ENCODE measurements at places on chromosomes 12 and 14.

- no peak for DNase-seq
These were observed 30.0 kb downstream of the TESC start for GRCh38 chr12:117069101-117069797.

GRCh38 chr12:114682785-114683708 lies 928 bp downstream of the TBX3 start:
- no peak for DNase-seq

DNA sequence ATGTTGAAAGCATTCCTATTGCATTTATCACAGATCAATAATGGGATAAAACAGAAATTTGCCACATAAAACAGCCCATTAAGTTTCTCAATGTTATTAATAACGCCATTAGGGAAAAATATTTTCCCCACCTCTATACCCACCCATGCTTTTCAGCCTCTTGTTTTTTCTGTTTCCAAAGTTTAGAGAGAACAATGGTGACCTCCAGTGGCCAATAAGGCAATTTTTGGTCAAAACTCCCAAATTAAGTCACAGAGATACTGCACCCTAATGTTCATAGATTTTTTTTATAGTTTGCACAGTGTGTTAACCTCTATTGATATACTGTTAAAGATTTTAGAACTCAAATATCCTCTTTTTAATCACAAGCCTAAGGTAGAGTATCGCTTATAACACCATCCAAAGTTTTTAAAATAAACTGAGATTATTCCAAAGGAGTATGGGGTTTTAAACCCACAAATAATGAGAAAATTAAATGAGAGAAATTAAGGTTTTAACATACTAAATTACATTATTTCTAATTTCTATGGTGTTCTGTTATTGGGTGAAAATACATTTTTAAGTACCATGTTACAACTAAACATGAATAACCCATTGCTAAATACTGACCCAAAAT lies 184.7 kb upstream of the DCN start:
- no peak for DNase-seq

DNA sequence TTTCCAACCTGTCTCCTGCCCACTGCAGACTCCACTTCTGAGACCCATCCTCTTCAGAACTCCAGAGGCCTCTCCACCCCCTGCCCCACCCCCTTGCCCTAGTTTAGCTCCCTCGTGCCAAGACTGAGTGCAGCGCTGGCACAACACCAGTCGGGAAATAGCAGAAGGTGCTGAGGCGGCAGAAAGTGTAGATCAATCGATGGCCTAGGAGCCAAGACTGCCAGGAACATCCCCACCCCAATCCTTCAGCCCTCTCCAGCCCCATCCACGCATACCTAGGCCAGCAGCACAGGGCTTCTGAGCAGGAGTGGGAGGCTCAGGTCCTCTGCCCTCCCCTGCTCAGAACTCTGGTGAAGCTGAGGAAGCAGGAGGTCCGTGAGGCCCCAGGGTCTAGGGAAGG lies 1.1 kb downstream of the CPNE6 start:
- DNase-seq: no peak

GRCh38 chr14:83342590-83342989 lies 1808.9 kb upstream of the SEL1L start:
- no peak for DNase-seq

- DNase-seq: no peak
These were observed 3.3 kb downstream of the FGD6 start for GRCh38 chr12:95213928-95214327.

- DNase-seq: no peak
These were observed 8.3 kb downstream of the LAG3 start for GRCh38 chr12:6780573-6780972.

- no peak for DNase-seq
These were observed 122.3 kb upstream of the ATF1 start for GRCh38 chr12:50641566-50641965.

DNA sequence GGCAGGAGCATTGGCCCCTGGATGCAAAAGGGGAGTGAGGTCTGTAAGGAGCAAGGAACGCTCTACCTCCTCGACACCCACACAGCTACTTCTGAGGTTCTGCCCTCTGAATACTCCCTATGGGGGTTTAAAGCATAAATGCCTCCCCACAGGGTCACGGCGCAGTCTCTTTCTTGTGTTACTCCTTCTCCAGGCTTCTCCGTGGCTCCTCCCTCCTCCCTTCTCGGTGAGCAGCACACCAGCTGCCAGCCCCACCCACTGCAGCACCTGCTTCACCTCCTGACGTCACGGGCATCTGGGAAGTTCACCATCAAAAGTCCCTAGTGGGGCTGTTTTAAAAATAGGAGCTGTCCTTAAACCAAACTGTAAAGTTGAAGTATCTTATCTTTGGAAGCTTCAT lies 67.3 kb downstream of the SPTB start:
- no peak for DNase-seq

GRCh38 chr12:78696267-78696666 lies 168.3 kb upstream of the SYT1 start:
- DNase-seq: no peak

GRCh38 chr12:78121969-78122610 lies 291.4 kb downstream of the NAV3 start:
- DNase-seq: no peak

GRCh38 chr14:99850709-99851108 lies 57.5 kb downstream of the EML1 start:
- DNase-seq: no peak

DNA sequence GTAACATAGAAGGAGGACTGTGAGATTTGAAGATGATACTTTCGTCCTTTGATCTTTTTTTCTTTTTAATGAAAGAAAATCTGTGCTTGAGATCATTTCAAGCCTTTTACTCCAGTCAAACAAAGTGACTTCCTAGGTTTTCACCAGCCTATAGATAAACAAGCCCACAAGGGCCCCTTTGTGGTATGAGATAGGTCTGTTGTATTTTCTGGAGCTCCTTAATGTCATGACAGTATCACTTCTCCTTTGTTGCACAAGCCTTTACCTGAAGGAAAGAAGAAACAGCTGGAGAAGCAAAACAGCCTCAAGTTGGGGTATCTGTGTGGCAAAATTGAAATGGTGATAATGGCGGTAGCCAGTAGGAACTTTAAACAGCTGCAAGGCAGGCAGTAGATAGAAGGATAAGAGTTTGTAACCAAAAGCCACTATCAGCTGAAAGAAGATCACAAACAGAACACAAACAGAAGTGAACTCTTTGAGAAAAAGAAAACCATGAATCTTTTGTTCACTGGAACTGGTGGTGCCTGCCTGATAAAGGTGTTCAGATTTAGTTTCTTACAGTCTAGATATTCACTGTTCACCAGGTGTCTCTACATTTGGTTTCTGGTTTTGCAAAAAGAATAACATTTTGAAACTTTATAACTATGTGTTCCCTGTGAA lies 96.8 kb downstream of the LGR5 start:
- DNase-seq: no peak

- no peak for DNase-seq
These were observed 29.1 kb downstream of the ATG14 start for GRCh38 chr14:55382483-55382882.

DNA sequence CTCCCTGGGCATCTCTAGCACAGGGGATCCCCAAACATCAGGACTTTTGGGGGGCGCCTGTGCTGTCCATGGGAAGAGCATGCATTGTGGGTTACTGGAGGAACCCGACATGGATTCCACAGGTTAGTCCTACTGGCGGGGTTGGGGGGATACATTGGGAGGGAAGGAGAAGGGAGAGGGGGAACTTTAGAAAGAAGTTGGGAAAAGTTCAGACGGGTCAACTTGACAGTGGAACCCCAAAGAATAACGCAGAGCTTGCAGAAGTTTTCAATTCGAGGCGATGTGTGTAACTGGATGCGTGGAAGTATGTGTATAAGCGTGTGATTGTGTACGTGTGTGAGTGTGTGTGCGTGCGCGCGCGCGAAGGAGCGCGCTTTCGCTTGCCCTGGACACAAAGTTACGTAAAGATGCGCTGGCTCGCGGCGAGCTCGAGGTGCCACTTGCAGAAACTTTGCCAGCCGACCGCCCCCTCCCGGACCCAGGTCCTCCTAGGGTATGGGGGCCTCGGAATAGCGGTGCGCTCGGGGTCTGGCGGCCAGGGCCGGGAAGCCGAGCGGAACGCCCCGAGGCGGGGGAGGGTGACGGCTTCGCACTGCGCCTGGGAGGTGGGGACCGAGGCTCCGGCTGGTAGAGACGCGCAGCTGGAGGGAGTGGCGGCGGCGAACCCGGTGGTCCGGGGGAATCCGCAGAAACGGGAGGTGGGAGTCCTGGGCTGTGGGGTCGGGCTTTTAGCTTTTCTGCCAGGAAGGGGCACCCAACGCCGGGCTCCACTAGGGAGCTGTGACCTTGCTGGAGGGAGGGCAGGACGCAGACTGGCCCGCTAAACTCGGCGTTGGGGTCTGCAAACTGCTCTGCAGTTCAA lies 669 bp downstream of the RFX4 start:
- DNase-seq: no peak

- DNase-seq: no peak
These were observed 692 bp downstream of the MYG1 start for GRCh38 chr12:53300187-53300586.

DNA sequence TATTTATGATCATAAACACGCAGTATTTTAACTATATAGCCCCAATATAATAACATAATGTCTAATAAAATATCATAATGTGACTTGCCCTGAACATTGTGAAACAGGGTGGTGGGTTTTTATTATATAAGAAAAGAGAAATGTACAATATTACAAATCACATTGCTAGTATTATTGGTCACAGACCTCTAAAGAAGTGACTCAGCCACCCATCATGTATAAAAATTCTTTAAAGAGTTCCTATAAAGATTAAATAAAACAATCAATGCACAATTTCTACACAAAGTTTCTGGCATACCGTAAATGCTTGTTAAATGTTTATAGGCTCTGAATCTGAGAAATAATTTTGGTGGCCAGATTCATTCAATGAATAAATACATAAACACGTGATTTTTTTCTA lies 28.9 kb downstream of the ABCC9 start:
- DNase-seq: no peak

- DNase-seq: no peak
These were observed 188.9 kb downstream of the TMEM132C start for GRCh38 chr12:128455851-128456250.

DNA sequence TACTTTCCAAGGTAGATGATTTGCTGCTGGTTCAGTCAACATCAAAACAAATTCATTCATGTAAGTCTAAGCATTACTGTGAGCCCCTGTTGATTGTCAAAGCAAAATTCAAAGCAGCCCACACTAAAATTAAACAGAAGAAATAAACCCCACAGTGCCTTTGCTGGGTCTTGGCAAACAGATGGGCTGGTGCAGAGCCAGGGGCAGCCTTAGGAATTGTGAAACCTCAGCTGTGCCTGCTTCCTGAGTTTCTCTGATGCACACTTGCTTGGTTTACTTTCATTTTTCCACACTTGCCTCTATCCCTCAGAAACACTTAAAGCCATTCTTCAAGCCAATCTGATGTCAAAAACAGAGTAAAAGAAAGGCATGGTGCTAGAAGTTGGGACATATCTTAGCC lies 6.6 kb upstream of the PLEKHG7 start:
- DNase-seq: no peak

GRCh38 chr12:58254463-58255100 lies 313.2 kb downstream of the ATP23 start:
- no peak for DNase-seq

DNA sequence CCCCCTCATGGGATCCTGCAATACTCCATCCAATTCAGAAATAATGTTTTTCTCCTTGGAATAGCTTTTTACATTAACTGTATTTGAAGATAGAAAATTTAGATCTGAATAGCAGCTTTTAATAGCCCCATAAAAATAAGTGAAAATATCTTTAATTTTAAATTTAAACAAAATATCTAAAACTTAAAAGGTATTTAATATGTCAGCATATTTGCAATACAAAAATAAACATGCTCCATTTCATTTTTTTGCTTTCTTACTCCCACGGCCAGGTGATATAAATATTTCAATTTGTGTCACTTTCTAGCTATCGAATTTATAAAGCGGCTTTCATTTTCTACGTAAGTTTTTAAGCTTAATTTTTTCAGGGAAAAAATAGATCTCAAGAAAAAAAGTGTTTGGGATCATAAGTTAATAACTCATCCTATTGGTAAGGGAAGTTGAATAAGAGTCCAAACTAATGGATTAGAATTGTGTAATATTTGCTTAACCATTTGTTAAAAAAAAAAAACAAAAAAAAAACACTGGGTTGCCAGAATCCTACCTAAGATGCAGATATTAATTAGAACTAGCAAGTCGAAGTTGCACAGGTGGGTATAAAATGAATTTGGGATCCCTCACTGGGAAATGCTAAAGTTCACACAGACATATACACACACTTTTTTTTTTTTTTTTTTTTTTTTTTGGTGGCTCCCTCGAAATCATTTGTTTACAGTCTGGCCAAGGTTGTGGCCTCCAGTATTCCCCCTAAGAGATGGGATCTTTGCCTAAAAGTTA lies 47.6 kb downstream of the PPP2R5C start:
- DNase-seq: no peak

DNA sequence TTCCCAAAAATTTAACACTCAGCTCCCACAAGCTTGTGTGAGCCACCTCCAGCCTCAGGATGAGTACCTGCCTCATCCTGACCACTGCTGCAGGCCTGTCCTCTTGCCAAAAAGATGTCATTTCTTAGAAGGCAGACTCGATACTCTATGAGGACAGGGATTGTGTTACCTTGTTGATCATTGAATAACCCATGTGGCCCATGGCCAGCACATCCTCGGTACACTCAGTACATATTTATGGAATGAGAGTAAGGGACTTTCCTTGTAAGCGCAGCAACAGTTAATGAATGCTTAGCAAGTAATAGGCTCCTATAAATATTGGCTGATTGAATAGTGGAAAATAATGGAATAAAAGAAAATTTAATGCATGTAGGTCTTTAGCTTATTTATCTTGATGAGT lies 15.3 kb upstream of the DGLUCY start:
- no peak for DNase-seq

DNA sequence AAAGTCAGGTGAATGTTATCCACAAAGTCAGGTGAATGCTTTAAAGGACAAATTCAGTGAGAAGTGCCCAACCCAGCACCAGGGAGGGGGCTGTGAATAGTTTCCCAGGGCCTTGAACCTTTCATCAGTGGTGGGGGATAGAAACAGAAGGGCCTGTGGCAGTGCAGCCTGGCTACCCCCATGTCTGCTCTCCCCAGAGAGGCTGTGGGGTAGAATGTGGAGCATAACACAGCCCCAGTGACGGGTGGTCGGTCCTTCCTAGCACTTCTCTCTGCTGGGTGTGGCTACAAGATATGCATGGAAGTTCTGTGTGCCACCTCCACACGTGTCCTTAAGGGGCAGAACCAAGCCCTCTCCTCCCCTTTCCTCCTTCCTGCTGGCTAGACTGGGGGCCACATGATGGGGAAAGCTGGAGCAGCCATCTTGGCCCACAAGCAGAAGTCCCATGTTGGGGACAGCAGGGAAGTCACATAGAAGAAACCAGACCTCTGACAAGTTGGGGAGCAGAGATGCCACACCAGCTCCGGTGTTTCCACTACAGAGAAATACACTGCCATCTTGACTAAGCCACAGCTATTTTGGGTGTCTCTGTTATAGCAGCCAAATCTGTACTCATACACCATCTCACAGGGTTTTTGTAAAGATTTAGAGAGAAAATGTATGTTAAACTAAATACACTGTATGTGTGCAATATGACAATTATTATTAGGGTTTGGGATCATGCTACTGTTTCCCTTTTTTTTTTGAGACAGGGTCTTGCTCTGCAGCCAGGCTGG lies 17.0 kb downstream of the RITA1 start:
- DNase-seq: no peak

- no peak for DNase-seq
These were observed 26.5 kb downstream of the PLEKHH1 start for GRCh38 chr14:67559639-67560038.
